Stimulated activated CD8-positive, alpha-beta memory T cell treated with anti-CD3 and anti-CD28 coated beads, Interleukin-2, amount 100 ng/mL, for 1 hour (primary cell): ENCODE measurements at places on chromosomes 5 and 9.

DNA sequence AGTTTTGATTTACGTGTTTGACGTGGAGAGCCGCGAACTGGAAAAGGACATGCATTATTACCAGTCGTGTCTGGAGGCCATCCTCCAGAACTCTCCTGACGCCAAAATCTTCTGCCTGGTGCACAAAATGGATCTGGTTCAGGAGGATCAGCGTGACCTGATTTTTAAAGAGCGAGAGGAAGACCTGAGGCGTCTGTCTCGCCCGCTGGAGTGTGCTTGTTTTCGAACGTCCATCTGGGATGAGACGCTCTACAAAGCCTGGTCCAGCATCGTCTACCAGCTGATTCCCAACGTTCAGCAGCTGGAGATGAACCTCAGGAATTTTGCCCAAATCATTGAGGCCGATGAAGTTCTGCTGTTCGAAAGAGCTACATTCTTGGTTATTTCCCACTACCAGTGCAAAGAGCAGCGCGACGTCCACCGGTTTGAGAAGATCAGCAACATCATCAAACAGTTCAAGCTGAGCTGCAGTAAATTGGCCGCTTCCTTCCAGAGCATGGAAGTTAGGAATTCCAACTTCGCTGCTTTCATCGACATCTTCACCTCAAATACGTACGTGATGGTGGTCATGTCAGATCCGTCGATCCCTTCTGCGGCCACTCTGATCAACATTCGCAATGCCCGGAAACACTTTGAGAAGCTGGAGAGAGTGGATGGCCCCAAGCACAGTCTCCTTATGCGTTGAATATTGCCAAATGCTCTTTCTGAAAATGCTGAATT is 850 bp downstream of the RRAGA start:
- DNase-seq, result no peak

- no peak for DNase-seq
Observed at GRCh38 chr5:849651-850301, 1.0 kb downstream of the ZDHHC11 start.

DNA sequence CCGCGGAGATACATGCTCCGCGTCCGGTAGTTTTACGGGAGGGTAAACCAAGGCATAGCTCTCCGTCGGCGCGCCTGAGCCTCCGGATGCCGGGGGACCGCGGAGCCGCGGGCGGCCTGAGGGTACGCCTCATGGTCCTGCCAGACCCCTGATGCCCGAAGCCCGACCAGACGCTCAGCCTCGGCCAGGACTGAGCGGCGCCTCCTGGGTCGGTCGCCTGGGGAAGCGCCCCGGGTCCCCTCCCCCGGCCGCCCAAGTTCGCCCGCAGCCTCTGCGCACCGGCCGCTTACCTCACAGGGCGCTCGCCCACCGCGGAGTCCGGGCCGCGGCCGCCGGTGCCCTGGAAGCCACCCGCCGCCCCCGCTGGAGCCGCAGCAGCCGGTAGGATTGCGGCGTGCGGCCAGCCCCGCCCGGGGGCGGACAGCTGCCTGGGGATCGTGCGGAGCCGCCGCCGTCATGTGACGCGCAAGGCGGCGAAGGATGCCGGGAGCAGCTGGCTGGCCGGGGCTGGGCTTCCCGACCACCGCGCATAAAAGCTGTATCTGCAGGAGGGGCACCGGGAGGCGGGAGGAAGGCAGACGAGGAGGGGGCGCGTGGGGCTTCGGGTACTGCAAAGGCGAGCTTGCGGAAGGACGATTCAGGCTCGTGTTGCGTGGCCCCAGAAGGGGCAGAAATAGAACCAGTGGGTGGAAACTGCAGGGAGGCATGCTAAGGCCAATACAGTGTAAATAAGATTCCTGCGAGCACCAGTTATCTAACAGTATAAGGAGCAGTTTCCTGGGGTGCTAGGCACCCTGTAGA is at the start of gene FBXO10:
Gene FBXO10, minus strand, starts transcription at position 460 of the 801 bp plus-strand sequence. CDS start 34,612 bp downstream, outside the sequence.
- DNase-seq, result no peak

- DNase-seq, result no peak
Observed at GRCh38 chr5:151469992-151470391, 22.6 kb downstream of the SLC36A1 start.

GRCh38 chr9:26296910-26297572 is 595.6 kb downstream of the CAAP1 start:
- DNase-seq, result no peak

- no peak for DNase-seq
Observed at GRCh38 chr5:157180374-157181264, at the start of gene ITK. ITK (plus strand) TSS chr5:157180840; CDS start chr5:157180978, 138 bp downstream.

DNA sequence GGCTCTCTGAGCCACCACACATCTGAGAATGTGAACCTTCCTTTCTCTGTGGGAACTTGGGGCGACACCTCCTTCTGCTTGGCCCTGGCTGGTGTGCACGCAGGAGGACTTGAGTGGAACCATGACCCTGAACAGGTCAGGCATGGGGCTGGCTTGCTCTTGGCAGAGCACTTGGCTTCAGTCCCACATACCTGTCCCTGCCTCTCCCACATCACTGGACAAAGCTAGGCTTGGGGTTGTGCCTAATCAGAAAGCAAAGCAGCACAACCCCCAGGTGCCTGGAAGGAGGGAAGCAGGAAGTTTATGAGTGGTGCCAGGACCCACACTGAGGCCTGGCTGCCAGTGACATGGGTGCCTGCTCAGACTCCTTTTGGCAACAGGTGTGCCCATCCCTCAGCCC is 13.2 kb downstream of the GADD45G start:
- DNase-seq, result no peak

DNA sequence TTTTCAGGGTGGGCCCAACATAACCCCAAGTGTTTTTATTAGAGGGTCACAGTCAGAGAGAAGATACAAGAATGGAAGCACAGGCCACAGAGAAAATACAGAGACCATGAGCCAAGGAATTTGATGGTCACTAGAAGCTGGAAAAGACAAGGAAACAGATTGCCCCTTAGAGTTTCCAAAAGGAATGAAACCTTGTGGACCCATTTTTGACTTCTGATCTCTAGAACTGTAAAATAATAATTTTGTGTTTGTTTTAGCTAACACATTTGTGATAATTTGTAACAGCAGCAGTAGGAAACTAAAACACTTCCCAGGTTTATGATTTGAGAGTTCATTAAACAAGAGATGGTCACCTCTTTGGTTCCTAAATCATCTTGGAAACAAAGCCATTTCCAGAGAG is 21.8 kb downstream of the CDKN2A start:
- no peak for DNase-seq

- no peak for DNase-seq
Observed at GRCh38 chr5:174315471-174315870, 270.0 kb downstream of the NSG2 start.

DNA sequence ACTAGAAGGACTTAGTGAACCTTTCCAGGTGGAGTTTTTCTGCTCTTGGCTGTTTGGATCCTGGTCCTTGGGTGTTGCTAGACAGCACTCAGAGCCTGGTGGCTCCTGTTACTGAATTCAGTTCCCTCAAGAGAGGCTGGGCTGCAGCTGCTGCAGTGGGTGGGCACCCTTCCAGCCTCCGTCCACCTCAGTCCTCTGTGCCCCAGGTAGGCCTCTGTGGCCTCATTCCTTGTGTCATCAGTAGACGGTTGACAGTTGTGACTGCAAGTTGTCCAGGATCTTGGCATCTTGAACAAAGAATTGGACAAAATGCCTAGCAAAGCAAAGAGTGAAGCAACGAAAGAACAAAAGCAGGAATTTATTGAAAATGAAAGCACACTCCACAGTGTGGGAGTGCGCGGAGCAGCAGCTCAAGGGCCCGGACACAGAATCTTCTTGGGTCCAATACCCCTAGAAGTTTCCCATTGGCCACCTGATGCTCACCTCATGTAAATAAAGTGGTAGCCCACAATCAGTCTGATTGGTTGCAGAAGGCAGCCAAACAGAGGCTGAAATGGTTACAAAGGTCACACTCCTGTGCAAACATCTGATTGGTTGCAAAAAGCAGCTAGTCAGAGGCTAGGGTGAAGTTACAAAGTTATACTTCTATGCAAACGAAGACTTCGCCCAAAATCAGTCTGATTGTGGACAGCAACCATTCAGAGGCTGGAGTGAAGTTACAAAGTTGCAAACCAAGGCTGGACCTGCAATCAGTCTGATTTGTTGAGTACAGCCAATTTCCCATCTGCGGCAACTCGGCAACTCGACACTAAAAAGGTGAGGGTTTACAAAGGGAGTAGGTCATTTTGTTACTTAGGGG is 40.1 kb downstream of the F2R start:
- no peak for DNase-seq

GRCh38 chr9:94159069-94159939 is 75.0 kb downstream of the PTPDC1 start:
- no peak for DNase-seq

DNA sequence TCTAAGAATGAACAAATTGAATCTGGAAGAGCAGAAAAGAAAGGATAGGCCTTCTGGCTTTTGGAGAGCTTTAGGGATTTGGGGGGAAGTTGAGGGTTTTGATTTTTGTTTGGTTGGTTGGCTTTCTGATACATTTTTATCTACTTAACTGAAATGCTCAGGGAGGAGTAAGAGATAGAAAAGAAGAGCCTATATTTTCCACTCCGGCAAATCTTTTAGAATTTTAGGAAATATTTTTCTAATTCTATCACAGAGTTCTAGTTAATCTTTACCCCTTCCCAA is 25.8 kb upstream of the FST start:
- DNase-seq, result no peak

- DNase-seq, result no peak
Observed at GRCh38 chr5:176183321-176184074, 54.7 kb upstream of the SIMC1 start.
